ENCODE measurements at places on chromosomes 4 and X. TPM values are rescaled to one million over a fixed set of nuclear protein-coding genes. Genes with fewer than 3 reads are reported as not detected.

The APLN gene
- total RNA-seq, result not detected

The FAM9B gene
- not detected for total RNA-seq

The TMPRSS11B gene
- total RNA-seq, result not detected

The SUPT20HL2 gene
- 0.14 TPM for total RNA-seq

The SHOX gene
- not detected for total RNA-seq

The IL2 gene
- total RNA-seq, result not detected

The MYL5 gene
- 11.7 TPM for total RNA-seq

The AMBN gene
- total RNA-seq, result not detected

The GALNTL6 gene
- total RNA-seq, result 0.55 TPM

The IL3RA gene
- total RNA-seq, result 6.8 TPM

The TCP11X1 gene
- total RNA-seq, result not detected

The LRBA gene
- 184 TPM for total RNA-seq

The NKX1-1 gene
- not detected for total RNA-seq

The PLXNB3 gene
- total RNA-seq, result 50.1 TPM

The WDR17 gene
- total RNA-seq, result 7.8 TPM

The FOXP3 gene
- total RNA-seq, result not detected

The NAP1L2 gene
- total RNA-seq, result 6.1 TPM

The SOWAHD gene
- total RNA-seq, result not detected

The PAGE4 gene
- total RNA-seq, result not detected

The NUP62CL gene
- not detected for total RNA-seq

The ARAP2 gene
- total RNA-seq, result 22.9 TPM

The ADH1B gene
- total RNA-seq, result 270 TPM

The ADAMTS3 gene
- total RNA-seq, result 0.81 TPM

The HTT gene
- 30.3 TPM for total RNA-seq

The ZRSR2 gene
- total RNA-seq, result 13.6 TPM

The STK26 gene
- total RNA-seq, result 15.0 TPM

The TTC29 gene
- total RNA-seq, result not detected

The GRIA3 gene
- total RNA-seq, result 1.1 TPM

The FGFBP1 gene
- total RNA-seq, result not detected

The SPANXN2 gene
- total RNA-seq, result not detected

The TLR6 gene
- total RNA-seq, result 1.5 TPM

The BANK1 gene
- 1.3 TPM for total RNA-seq

The ZNF81 gene
- 10.6 TPM for total RNA-seq

The CASP6 gene
- 26.9 TPM for total RNA-seq
